A549 treated with CORT108297 at 1 μM for 4 hours (cell line): ENCODE measurements at places on chromosomes 3 and 15. TPM values are rescaled to one million over a fixed set of nuclear protein-coding genes. Genes with fewer than 3 reads are reported as not detected.

Gene BCHE
- 0.83 to 1.3 TPM (median 0.93 TPM) in 5 replicates for total RNA-seq

Gene TIPARP
- 38.0 to 63.7 TPM (median 44.9 TPM) in 5 replicates for total RNA-seq

Gene SLC6A20
- 0.05 to 0.09 TPM (median 0.07 TPM) in 4 of 5 replicates, not detected in the other for total RNA-seq

Gene GOLGB1
- total RNA-seq: 14.8 to 20.6 TPM (median 15.3 TPM) in 5 replicates

Gene AZI2
- 38.9 to 47.6 TPM (median 40.5 TPM) in 5 replicates for total RNA-seq

Gene SCAANT1
- total RNA-seq: not detected in 5 replicates

Gene CLRN1
- not detected in 5 replicates for total RNA-seq

Gene ANKDD1A
- total RNA-seq: 1.5 to 2.0 TPM (median 1.6 TPM) in 5 replicates

Gene GCSAM
- not detected in 5 replicates for total RNA-seq

Gene SCN5A
- total RNA-seq: 0.33 to 2.1 TPM (median 0.93 TPM) in 5 replicates

Gene CGNL1
- 1.1 to 1.4 TPM (median 1.3 TPM) in 5 replicates for total RNA-seq

Gene NRROS
- total RNA-seq: 0.05 TPM in 1 of 5 replicates, not detected in the others

Gene PLA2G4D
- total RNA-seq: 0.03 TPM in 1 of 5 replicates, not detected in the others

Gene FXR1
- total RNA-seq: 60.6 to 110 TPM (median 77.3 TPM) in 5 replicates

Gene CCR9
- total RNA-seq: not detected in 5 replicates

Gene GOLGA8N
- total RNA-seq: 1.2 to 1.8 TPM (median 1.3 TPM) in 5 replicates

Gene TTLL13
- total RNA-seq: 0.07 to 0.36 TPM (median 0.09 TPM) in 5 replicates

Gene PRRT3
- total RNA-seq: 0.87 to 2.0 TPM (median 1.7 TPM) in 5 replicates

Gene THRB
- total RNA-seq: 1.1 to 1.7 TPM (median 1.2 TPM) in 5 replicates

Gene TMEM40
- total RNA-seq: 0.08 to 0.73 TPM (median 0.32 TPM) in 5 replicates

Gene GABRA5
- total RNA-seq: 83.6 to 131 TPM (median 112 TPM) in 5 replicates

Gene ADCY5
- 0.10 to 0.55 TPM (median 0.18 TPM) in 5 replicates for total RNA-seq

Gene GOLGA8G
- not detected in 5 replicates for total RNA-seq

Gene EFHB
- total RNA-seq: 0.29 to 1.2 TPM (median 0.72 TPM) in 5 replicates

Gene MAGEL2
- 0.01 to 0.02 TPM in 2 of 5 replicates, not detected in the others for total RNA-seq

Gene ERICH6
- total RNA-seq: 0.18 TPM in 1 of 5 replicates, not detected in the others

Gene CPEB1
- 2.9 to 3.6 TPM (median 3.3 TPM) in 5 replicates for total RNA-seq
